Stimulated activated CD4-positive, alpha-beta T cell treated with anti-CD3 and anti-CD28 coated beads, Interleukin-15, amount 100 ng/mL, for 1 hour (primary cell): ENCODE measurements at places on chromosomes 7 and 10.

GRCh38 chr10:102299873-102300272 is 54.5 kb downstream of the GBF1 start:
- no peak for DNase-seq

DNA sequence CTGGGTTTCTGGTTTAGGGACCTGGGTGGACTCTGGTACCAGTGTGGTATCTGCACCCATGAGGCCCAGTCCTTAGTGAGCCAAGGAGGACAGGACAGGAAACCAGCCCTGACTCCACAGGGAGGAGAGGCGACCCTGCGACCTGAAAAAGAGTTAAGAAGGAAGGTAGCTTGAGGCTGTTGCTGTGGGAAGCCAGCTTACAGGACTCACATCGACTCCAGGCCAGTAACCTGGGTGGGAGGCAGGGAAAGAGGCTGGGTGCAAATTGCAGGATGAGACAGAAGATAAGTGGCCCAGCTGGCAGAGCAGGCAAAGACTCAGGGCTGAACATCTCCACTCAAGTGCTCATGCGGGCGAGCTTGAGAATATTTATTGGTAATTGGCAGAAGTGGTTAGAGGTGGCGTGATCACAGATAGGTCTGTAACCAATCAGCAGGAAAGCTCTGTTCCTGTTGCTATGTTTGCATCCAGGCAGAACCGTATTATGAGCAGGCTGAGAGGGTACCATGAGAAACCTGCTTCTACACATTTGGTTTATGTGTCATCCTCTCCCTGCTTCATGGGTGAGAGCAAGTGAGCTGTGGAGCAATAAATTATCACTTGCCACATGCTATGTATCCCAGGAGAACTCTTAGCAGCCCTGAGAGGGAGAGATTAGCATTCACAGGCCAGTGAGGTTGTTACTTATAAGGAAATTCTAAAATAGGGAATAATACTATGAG is 11.0 kb downstream of the TLL2 start:
- no peak for DNase-seq

- no peak for DNase-seq
These were observed 225.7 kb upstream of the ANKRD30A start for GRCh38 chr10:36899652-36900051.

DNA sequence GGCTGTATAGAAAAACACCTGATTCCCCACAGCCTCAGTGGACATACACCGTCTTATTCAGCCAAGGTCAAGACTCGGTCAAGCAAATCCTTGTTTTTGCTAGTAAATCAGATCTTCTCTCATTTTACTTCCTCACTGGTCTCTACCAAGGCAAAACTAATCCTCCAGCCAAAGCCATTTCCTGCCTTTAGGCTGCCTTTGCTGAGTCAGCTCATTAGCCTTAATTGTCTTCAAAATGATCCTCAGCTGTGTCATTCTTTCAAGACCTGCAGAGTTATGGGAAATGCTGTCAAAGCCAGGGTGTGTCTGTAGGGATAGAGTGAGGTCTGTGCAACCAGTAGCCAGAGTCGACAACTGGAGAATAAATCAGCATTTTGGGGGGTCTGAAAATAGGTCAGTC is 107.2 kb upstream of the FAM180A start:
- DNase-seq = no peak

DNA sequence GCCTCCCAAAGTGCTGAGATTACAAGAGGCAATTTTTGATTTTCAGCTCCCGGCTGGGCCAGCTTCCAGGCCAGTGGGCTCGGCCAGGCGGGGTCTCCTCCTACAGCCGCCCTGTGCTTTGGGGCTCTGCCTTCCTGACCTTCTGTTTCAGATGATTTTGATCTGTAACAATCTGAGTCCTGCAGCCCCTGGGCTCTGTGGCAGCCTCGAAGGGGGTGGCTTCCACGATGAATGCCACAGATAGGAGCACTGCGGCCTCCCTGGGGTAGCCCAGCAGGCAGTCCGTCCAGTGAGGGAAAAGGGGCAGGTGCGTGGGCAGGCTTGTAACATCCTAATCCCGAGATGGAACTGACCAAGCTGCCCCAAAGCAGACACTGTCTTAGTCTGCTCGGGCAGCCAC is 177.5 kb downstream of the DNAJB6 start:
- DNase-seq = no peak

DNA sequence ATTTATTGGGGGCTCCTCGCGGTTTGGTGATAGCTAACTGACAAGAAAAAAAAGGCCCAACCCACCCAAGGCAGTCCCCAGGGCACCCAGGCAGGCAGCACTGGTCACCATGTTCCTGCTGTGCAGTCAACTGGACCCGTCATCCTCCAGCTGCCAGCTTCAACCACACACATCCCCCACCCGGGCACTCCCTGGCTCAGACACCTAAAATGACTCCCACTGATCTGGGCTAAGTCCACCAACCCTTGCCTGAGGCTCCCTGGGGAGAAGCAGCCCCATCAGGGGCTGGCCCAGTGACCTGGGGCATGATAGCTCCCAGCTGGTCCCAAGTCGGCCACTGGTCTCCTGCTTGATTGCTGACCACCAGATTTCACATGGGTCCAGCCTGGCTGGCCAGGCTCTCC is 161.8 kb downstream of the NRF1 start:
- no peak for DNase-seq

DNA sequence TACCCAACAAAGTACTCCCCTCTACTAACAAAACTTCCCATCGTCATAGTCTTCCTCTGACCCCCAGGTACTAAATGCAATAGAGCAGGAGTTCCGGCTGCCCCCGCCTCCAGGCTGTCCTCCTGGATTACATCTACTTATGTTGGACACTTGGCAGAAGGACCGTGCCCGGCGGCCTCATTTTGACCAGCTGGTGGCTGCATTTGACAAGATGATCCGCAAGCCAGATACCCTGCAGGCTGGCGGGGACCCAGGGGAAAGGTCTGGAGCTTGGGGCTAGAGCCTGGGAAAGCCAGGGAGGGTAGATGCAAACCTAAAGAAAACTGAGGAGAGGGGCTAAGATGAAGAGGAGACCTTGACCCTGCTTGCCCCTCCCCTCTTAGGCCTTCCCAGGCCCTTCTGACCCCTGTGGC is 15.3 kb downstream of the EPHB6 start:
- DNase-seq = no peak

DNA sequence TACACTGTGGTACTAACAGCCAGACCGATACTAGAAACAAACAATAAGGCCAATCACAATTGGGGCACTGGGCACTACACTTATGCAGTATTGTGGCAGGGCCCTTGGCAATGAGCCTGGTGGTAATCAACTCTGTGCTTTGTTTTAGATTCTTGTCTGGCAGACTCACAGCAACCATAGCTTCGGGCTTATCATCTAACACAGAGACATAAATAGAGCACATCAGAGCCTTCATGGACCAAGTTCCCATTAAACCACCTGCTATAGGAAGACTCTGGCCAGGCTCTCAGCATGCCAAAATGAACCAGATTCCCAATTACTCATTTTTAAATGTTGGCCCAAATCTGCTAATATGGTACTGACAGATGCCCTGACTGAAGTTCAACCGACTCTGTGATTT is 218.6 kb downstream of the DGKI start:
- DNase-seq = no peak

DNA sequence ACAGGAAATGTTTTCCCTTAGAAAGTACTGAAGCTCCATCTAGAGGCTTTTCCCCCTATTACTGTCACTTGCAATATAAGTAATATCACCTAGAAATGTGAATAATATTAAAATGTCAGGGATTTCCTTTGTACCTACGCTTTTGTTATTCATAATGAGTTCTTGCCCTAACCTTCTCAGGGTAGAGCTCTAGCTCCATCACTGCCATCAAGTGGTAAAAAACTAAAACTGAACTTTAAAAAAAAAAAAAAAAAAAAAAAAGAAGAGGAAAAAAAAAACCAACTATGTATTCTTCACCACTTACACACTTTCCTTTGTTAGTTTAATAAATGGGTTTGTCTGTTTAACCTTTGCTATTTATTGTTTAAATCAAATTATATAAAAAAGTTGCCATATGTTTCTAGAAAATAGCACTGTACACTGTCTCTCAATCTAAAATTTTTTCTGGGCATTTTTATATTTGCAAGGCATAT is 49.9 kb downstream of the DNAJC1 start:
- no peak for DNase-seq

- DNase-seq = no peak
These were observed 138.9 kb downstream of the JAZF1 start for GRCh38 chr7:28041508-28042314.

DNA sequence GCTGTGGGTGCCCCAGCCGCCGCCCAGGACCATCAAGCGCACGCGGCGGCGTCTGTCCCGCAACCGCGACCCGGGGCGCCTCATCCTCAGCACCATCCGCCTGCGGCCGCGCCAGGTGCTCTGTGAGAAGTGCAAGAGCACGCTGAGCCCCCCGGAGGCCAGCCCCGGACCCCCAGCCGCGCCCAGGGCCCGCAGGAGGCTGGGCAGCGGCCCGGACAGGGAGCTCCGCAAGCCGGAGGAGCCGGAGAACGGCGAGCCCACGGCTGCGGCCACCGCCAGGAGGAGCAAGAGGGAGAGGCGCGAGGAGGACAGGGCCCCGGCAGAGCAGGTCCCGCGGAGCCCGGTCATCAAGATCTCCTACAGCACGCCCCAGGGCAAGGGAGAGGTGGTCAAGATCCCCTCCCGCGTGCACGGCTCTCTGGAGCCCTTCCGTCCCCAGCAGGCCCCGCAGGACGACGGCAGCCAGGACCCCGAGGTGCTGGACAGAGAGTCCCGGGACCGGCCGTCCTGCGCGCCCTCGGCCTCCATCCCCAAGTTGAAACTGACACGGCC is 8.0 kb downstream of the PWWP2B start:
- DNase-seq = no peak
